Pulmonary artery endothelial cell (primary cell): ENCODE measurements at places on chromosomes 6 and 20. TPM values are rescaled to one million over a fixed set of nuclear protein-coding genes. Genes with fewer than 3 reads are reported as not detected.
A peak's percentile ranks its signal among the peaks of the same experiment; 100 is the strongest.

Gene PDCD2
- 68.5 and 95.3 TPM in 2 replicates for total RNA-seq

Gene TINAG
- not detected in 2 replicates for total RNA-seq

Gene PKIG
- 179 and 326 TPM in 2 replicates for total RNA-seq

Gene FRK
- 0.07 and 0.14 TPM in 2 replicates for total RNA-seq

Gene FAM210B
- 51.9 and 56.0 TPM in 2 replicates for total RNA-seq

Gene SIRPA
- total RNA-seq: 14.5 and 25.3 TPM in 2 replicates

Gene PLN
- 0.04 TPM in 1 of 2 replicates, not detected in the other for total RNA-seq

- no peak for DNase-seq
Measured at GRCh38 chr6:87257565-87257964, 64.8 kb upstream of the SMIM8 start.

DNA sequence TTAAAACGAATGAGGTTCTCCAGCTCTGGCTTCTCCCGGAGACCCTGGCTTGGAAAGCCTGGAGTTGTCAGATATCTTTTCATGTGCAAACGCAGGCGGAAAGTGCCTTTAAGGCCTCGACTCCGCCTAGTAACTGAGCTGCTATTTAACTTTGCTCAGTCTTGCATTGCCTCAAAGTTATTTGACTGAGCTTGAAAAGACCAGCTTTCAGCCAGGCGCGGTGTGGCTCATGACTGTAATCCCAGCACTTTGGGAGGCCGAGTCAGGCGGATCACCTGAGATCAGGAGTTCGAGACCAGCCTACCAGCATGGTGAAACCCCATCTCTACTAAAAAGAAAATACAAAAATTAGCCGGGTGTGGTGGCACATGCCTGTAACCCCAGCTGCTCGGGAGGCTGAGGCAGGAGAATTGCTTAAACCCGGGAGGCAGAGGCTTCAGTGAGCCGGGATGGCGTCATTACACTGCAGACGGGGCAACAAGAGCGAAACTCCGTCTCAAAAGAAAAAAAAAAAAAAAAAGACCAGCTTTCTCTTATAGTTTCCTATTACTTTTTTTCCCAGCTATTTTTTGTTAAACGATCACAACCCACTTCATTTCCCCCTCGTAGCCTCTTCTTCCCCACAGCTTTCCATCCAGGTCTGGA, 1.9 kb downstream of the GCNT2 start:
- DNase-seq: no peak

DNA sequence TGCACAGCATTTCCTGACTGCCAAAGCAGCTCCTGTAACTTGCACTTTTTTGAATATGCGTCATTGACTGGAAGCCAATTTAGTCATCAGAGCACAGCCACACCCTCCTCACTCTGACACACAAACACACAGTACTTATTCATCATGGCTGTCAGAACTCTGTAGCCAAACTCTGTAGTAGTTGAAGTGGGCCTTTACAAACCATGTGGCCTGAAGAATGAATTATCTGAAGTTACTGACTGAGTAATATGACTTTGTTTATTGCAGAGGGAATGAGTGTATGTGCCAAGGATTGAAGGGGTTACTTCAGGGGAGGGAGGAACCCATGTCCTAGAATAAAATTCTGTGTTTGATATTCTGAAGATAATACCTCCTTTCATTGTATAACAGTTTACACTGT, 102.7 kb downstream of the FIG4 start:
- DNase-seq: peak; percentile 81

GRCh38 chr6:1267790-1268762, 43.8 kb upstream of the FOXQ1 start:
- no peak for DNase-seq

- DNase-seq: no peak
Measured at GRCh38 chr6:27752038-27752885, 159.9 kb downstream of the OR2B2 start.

DNA sequence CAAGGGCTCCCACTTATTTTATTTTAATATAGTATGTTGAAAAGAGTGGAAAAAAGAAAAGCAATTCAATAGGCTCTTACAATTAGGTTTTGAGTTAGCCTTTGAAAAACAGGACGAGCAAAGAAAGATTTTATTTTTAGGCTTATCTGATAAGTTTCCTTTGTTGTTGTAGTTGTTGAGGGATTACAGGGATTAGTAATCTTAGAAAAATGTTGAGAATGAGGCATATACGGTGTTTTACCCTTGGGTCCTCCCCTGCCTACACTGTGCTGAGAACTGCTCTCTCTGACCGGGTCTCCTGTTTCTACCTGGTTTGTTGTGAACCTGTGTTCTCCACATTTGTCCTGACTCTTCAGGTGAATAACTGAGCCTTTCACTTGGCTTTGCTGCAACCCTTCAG, 16.7 kb downstream of the TRAPPC3L start:
- no peak for DNase-seq

DNA sequence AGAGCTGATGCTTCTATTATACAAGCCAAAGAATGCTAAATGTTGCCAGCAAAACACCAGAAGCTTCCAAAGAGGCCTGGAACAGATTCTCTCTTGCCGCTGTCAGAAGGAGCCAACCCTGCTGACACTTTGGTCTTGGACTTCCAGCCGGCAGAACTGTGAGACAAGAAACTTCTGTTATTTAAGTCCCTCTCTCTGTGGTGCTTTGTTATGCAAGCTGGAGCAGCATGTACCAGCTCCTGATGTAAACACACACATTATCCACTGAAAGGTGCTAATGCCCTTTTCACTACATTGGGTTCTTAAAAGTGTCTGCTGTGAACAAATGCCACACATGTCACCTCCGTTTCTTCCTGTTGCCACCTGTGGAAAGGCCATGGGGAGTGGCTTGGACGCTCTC, 25.9 kb upstream of the PRELID3B start:
- DNase-seq: no peak

- no peak for DNase-seq
Measured at GRCh38 chr6:139823099-139823807, 448.8 kb upstream of the CITED2 start.

DNA sequence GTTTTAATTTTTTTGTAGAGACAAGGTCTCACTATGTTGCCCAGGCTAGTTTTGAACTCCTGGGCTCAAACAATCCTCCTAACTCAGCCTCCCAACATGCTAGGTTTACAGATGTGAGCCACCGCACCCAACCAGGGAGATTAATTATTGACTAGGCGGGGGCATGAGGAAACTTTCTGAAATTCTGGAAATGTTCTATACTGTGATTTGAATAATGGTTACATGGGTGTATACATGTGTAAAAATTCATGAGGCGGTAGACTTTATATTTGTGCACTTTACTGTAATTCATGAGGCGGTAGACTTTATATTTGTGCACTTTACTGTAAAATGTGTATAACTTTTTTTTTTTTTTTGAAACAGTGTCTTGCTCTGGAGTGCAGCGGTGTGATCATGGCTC, 147.2 kb downstream of the GRM4 start:
- no peak for DNase-seq

DNA sequence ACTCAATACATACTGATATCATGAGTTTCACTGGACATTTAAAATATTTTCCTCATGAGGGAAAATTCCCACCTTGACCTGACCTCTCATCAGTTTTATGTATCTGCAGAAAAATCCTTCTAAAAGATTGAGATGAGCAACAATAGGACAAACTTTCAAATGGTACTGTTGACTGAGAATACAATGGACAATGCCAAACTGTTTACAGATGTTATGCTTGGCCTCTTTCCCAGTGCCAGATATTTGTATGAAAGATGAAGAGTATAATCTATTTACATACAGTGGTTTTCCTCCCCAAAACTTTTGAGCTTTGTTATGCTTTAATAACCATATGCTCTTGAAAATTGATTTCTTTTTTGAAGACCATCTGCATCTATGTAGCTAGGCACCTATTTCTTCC, 245.1 kb upstream of the RSPO3 start:
- no peak for DNase-seq

GRCh38 chr20:53739799-53740785, 146.5 kb upstream of the ZNF217 start:
- no peak for DNase-seq

DNA sequence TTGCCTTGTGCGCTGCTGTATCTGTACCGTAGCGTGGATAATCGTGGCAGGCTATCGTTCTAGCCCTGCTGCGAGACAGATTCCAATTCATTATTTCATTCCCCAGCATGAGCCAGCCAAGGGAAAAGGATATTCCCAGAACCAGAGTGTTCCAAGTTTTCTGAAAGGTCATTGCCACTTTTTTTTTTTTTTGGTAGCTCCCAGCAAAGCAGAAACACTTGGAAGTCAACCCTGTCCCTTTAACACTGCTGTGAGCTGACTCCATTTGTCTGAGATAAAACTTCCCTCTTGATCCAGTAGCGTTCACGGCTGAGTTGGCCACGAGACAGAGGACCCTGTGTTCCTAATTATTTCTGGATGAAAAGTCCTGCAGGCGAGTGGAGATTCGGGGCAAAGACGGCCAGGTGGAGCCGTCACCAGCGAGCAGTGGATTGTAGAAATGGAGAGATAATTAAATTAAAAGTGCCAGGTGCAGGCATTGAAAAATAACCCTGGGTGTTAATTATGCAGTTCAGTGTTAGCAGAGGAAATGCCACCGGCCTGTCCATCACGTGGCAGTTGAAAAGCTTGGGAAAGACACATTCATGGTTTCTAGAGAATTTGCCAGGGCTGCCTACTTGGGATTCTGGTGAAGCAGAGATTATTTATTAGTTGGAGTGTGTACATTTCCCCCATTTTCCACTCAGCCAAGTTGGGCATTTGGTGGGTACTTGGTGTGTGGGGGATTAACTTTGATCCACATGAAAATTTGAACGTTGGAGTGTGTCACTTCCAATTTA, 164.2 kb downstream of the SLC24A3 start:
- no peak for DNase-seq

GRCh38 chr6:19417713-19418112, 419.5 kb upstream of the ID4 start:
- no peak for DNase-seq

GRCh38 chr6:49342410-49342809, 120.6 kb downstream of the MMUT start:
- no peak for DNase-seq

DNA sequence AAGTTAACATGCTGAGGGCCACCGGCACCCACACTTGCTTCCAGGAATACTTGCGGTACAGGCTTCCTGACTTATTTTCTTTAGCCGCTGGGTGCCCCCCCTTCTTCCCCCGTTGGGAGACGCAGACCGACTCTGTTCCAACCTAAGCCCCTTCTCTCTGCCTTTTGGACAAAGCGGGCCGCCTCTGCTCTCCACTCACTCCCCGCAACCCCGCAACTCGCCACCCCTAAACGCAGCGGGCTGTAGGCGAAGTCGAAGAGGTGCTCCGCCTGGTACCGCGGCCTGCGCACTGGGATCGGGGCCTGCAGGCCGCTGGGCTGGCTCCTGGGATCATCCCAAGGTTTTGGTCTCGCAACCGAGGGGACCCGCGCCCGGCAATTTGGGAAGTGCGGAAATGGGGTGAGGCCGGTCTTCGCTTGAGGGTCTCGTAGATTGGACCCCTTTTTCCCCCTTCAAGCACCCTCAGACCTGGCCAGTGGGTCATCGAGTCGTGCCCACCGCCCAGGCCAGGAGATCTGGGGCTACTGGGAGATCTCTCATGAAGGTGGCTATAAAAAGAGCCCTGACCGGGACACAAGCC, 4.7 kb upstream of the FOXF2 start:
- no peak for DNase-seq

DNA sequence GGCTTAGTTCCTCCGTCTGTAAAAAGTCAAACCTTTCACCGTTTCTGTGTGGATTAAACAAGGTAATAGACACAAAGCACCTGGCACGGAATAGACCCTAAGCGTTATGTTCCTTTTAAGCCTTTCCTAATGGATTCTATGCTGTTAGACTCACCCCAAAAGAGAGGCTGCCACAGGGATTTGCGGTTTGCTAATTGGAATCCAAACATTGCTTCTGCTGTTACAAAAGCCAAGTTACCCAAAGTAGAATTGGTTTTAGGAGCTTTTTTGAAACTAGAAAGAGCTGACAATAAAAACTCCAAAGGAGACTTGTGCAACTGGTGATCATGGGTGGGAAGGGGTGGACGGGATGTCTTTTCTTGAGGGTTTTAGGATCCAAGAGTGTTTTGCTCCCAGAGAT, 178.0 kb downstream of the BMP7 start:
- no peak for DNase-seq

- no peak for DNase-seq
Measured at GRCh38 chr6:26532699-26533531, 5.3 kb upstream of the HMGN4 start.

- no peak for DNase-seq
Measured at GRCh38 chr6:115838763-115839401, 221.8 kb downstream of the FRK start.

- DNase-seq: no peak
Measured at GRCh38 chr20:34269996-34270627, 28.9 kb downstream of the ASIP start.

GRCh38 chr6:24743265-24743943, 24.4 kb upstream of the C6orf62 start:
- peak; percentile 90 for DNase-seq

- DNase-seq: no peak
Measured at GRCh38 chr20:17888044-17888443, 80.5 kb downstream of the SNX5 start.

- DNase-seq: no peak
Measured at GRCh38 chr20:911882-912600, 4.1 kb downstream of the ANGPT4 start.

DNA sequence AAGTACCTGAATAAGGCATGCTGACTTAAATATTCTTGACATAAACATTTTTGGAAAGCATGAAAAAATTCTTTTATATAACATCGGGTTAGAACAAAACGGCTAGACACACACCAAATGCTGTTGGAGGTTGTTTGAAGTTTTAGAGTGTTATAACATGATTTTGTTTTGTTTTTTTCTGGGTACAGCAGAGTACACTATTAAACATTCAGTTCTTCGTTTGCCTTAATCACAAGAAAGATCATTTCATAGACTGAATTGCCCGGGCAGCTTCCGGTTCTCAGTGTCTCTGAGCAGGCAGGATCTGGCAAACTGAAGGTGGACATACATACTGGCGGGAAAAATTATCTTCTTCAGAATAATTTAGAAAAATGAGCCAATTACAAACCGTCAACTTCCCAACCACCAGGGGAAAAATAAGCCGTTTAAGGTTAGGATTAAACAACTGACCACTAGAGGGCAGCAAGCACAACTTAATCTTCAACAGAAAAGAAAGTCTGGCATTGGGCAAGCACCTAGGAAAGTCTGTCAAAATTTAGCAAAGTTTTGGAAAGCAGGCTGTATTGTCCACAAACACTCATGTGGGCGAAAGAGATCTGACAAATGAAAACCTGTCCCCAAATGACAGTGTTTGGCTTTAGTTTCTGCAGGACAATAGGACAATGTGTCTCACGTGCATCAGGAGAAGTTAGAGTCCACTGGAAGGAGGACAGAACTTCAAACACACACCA, 15.0 kb downstream of the ZNF217 start:
- DNase-seq: peak; percentile 57

DNA sequence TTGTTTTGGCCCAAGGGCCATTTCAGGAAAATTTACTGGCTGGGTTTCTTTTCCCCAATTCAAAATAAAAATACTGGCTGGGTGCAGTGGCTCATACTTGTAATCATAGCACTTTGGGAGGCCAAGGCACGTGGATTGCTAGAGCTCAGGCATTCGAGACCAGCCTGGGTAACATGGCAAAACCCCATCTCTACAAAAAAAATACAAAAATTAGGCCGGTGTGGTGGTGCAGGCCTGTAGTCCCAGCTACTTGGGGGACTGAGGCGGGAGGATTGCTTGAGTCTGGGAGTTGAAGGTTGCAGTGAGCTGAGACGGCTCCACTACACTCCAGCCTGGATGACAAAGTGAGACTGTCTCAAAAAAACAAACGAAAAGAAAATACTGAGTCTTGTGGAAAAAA, 60.0 kb downstream of the NINL start:
- DNase-seq: no peak

- no peak for DNase-seq
Measured at GRCh38 chr6:68572525-68572924, 62.6 kb upstream of the ADGRB3 start.
